Activated T-helper 1 cell treated with Interleukin-2 at 50 U/mL for 16 hours (primary cell): ENCODE measurements at places on chromosomes 3 and 15.

- DNase-seq: no peak
Observed at GRCh38 chr3:147934451-147935180, 525.5 kb downstream of the ZIC1 start.

DNA sequence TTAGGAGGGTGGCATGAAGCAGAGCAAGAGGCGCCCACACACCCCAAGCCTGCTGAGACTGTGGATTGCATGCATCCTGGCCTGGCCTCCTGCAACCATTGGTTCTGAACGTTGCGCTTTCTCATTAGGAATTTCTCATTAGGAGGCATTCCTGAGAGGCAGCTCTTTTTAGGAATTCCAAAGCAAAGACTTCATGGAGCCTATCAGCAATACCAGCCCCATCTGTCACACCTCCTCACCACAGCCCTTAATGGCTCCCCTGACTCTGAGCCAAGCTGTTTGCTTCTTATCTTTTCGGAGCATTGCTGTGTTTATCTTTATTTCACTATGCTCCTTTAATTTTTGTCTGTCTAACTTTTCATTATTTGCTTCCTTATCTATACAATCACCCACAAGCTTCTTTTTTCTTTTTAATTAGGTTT, 226.9 kb downstream of the CACNA2D3 start:
- DNase-seq: no peak

DNA sequence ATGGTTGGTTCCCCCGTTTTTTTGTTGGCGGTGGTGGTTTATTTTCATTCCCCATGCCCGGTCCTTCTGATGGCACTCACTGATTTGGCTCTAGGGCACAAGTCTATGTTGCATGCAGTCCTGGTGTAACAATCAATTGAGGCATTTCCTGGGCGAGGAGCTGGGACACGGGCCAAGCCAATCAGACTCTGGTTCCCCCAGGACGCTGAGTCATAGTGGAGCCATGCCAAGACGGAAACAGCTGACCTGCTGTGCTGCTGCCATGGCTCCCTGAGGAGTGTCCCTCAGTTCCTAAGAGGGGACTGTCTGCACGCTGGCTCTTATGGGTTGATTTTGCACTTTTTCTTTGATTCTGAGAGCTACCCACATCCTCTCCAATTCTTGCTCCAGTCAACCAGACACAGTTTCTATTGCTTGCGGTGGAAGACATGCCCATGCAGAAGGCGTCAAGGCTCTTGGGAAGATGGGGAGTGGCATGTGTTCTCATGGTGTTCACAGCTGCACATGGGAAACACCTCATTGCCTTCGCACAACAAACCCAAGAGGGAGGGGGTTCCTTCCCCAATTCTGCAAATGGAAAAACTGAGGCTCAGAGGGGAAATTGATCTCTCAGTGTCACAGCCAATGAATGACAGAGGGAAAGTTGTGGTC, 28.3 kb upstream of the ALDH1L1 start:
- no peak for DNase-seq

DNA sequence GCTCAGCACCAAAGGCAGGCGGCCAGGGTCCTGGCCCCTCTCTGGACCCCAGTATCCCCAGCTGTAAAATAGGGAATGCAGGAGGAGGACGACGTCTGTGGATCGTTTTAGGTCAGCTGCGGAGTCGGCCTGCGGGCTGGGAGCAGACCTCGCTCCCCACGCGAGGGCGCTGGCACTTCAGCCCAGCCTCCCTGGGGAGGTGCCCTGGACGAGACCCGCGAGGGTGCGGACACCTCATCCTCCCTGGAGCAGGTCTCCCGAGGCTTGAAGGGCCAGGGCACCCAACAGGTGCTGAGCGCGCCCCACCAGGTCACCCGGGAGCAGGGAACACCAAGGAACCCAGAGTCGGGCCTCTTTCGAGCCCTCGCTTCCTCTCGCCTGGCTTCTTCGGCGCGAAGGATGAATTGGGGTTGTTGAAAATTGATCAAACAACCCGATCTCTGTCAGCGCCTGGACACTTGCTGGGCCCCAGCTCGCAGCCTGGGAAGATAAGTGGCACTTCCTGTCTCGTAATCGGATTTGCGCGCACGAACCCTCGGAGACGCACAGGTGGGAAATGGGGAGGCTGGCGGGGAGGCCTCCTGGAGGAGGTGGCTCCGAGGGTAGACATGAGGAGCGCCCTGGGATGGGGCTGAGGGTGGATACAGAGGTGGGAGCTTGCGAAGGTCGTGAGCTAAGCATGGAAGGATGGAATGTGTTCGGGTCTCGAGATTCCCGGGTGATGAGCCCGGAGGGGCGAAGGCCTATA, 588 bp upstream of the VIPR1 start:
- peak; percentile 53 for DNase-seq

GRCh38 chr3:23253214-23253613, 50.1 kb downstream of the UBE2E2 start:
- DNase-seq: no peak

DNA sequence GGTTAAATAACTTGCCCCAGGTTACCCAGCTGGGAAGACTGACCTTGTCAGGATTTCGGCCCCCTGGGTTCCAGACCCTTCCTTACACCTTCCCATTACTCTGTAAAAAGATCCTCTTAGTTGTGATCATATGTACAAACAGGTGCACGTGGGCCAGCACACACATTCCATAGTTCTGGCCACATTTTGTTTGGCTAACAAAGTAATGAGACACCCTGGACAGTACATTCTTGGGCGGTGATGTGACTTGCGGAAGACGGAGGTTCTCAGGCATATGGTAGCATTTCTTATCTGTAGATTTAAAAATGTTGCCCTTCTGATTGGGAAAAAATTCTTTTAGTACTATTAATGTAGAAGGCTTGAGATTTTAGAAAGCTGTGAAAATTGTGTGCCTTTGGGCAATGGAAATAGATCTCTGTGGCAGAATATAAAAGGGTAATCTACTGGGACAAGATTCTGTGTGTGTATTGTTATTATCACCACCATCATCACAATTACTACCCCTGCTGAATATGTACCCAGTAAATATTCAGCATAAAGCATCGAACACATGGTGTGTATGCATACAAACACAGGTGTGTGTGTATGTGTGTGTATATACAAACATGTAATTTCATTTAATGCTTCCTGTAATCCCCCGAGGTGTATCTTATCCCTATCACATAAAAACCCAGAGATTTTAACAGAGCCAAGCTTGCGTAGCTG, 205.4 kb upstream of the UBE2E1 start:
- no peak for DNase-seq

- no peak for DNase-seq
Observed at GRCh38 chr3:122727766-122728165, 47.1 kb downstream of the PARP14 start.

DNA sequence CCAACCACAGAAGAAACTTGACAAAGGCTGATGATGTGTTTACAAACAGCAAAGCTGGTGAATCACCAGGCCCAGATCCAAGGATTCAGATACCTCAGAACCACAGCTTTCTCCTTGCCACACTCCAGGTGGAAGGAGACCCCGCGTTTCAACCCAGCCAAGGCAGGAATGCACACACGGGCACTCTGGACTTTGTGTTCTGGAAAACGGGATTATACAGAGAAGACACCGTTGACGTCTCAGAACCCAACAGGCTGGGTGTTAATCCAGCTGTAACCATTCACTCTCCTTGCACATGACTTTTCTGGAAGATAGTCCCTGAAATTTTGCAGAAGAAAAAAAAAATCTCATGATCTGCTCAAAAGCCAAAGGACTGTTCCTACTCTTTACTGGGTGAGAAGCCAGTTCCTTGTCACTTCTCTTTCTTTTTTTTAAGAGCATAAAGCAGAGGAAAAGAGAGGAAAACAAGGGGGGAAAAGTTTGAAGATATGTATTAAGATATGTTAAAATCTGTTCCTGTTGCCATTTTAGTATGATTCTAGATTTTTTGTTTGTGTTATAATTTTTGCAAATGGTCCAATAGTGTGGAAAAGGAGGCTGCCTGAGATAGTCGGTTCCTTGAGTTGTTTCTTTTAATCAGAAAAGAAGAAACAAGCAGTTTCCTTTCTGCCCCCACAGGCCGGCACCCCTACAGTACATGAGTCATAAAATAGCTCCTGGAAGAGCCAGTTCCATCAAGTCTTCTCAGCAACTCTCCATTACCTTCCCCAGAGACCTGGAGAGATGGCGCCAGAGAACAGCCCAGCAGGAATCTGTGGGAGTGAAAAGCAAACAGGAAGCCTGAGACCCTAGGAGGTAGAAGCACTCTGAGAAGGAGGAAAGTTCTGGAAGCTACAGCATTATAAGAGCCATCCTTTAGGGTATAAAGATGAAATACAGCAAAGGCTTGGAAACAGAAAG, 73.1 kb downstream of the RORA start:
- no peak for DNase-seq
